ENCODE measurements at places on chromosomes 3 and 15. TPM values are rescaled to one million over a fixed set of nuclear protein-coding genes. Genes with fewer than 3 reads are reported as not detected.

DNA sequence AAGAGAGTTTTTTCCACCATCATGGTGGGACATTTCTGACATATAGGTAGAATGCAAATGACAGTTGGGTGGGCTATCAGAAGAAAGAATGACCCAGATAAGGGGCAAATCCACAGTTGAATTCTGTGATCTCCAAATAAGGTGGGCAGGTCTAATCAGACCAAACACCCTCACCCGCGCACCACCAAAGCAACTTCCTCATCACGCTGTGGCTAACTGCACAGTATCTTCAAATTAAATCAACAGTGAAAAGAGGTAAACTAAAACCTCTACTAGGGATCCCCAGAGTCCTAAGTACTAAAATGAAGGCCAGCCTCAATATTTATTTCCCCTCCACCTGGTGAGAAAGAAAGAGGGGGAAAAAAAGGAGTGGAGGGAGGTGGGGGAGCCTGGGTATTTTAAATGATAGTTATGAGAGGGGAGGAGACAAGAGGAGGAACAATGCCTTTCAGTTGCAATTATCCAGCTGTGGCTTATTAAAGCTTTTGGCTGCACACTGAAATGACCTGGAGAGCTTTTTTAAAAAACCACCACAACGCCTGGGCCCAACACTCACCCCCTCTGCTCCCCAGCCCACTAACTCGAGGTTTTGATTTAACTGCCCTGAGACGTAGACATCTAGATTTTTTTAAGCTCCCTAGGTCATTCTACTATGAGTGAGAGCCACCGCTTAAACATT is 61.0 kb downstream of the LRIG1 start:
- H3K36me3 ChIP-seq = no peaks in the 10 kb centered on the region
- no peak overlapping the region for H3K4me3 ChIP-seq
- H3K4me1 ChIP-seq = peaks cover 64% of the 10 kb centered on the region
- DNase-seq = no peak

GRCh38 chr3:42497009-42497731 is 5.3 kb upstream of the VIPR1 start:
- no peak overlapping the region for H3K27ac ChIP-seq
- H3K36me3 ChIP-seq = no peaks in the 10 kb centered on the region
- peaks cover 32% of the 10 kb centered on the region for H3K27me3 ChIP-seq

DNA sequence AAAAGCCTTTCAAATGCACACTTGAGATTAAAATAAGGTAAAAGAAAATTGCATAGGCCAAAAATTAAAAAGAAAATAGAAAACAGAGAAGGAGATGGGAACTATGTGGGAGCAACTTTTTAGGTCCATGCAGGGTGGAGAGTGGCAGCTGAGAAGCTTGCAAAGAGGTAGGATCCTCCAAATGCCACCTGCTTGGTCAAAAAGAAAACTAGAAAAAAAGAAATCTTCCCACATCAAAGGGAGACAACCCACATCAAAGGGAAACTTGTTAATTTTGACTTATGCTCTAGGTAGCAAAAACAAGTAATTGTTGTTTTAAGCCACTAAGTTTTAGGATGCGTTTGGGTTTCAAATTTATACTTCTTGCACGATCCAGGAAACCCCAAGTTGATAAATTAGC is 342.9 kb downstream of the IL20RB start:
- no peak for DNase-seq
- no peaks in the 10 kb centered on the region for H3K27me3 ChIP-seq
- H3K36me3 ChIP-seq = no peaks in the 10 kb centered on the region
- no peak overlapping the region for H3K27ac ChIP-seq
- H3K4me1 ChIP-seq = no peaks in the 10 kb centered on the region

- DNase-seq = no peak
- no peaks in the 10 kb centered on the region for H3K36me3 ChIP-seq
- H3K4me3 ChIP-seq = no peak overlapping the region
Measured at GRCh38 chr3:133472242-133472641, 72.4 kb downstream of the BFSP2 start.

DNA sequence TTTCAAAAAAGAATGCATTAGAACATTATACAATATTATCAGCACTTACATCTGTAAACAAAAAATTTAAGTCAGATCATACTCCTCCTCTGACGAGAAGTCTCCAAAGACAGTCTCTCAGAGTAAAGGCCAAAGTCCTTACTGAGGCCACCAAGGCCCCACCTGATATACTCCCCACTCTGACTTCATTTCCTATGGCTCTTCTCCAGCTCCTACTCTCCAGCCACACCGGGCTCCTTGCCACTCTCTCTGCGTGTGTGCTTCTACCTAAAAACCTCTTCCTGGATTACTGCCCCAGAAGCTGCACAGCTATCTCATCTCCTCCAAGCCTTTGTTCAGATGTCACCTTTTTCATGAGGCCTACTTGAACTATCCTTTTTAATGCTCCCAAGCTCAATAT is 5.0 kb downstream of the DCP1A start:
- H3K36me3 ChIP-seq = peaks cover 4% of the 10 kb centered on the region
- H3K27me3 ChIP-seq = no peaks in the 10 kb centered on the region
- no peak for DNase-seq
- no peak overlapping the region for H3K4me3 ChIP-seq
- H3K4me1 ChIP-seq = no peaks in the 10 kb centered on the region

The PARL gene
- 81.3 TPM for total RNA-seq

The ACTC1 gene
- total RNA-seq = 90.0 TPM

The GRK7 gene
- total RNA-seq = not detected

The MUSTN1 gene
- total RNA-seq = 0.84 TPM

The UPK1B gene
- 0.67 TPM for total RNA-seq
